HCT116 (cell line): ENCODE measurements at places on chromosomes 4 and X.

DNA sequence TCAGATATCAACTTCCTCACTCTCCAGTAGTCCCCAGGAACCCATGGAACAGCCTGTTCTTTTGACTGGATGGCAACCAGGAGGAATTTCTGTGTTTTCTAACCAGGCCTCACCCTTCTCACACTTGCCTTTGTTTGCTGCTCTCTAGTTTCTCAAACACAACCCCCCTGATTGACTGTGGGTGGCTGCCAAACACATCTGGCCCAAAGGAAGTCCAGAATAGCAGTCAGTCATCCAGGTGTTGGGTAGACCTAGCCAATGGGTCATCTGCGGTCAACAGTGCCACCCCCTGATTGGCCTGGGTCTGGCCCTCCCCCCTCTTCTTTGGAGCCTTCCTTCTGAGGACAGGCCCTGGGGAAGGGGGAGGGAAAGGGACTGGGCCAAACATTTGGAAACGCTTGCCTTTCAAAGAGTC is 53.7 kb downstream of the MSX1 start:
- peaks cover 12% of the 10 kb centered on the region; the same call in 1 of the 2 replicates for H3K27me3 ChIP-seq
- no peak overlapping the region for H3K27ac ChIP-seq
- no peak overlapping the region for H3K4me3 ChIP-seq
- no peaks in the 10 kb centered on the region for H3K4me1 ChIP-seq
- DNase-seq = no peak

- no peak for DNase-seq
- H3K27ac ChIP-seq = no peak overlapping the region
- H3K36me3 ChIP-seq = no peaks in the 10 kb centered on the region; the same call in 1 of the 2 replicates
- no peak overlapping the region for H3K4me3 ChIP-seq
These were observed 9.4 kb downstream of the UVSSA start for GRCh38 chr4:1356181-1356998.

- H3K27me3 ChIP-seq = no peaks in the 10 kb centered on the region
- no peaks in the 10 kb centered on the region for H3K4me1 ChIP-seq
- no peak for DNase-seq
These were observed 239.0 kb downstream of the PDGFC start for GRCh38 chr4:156732634-156733033.

DNA sequence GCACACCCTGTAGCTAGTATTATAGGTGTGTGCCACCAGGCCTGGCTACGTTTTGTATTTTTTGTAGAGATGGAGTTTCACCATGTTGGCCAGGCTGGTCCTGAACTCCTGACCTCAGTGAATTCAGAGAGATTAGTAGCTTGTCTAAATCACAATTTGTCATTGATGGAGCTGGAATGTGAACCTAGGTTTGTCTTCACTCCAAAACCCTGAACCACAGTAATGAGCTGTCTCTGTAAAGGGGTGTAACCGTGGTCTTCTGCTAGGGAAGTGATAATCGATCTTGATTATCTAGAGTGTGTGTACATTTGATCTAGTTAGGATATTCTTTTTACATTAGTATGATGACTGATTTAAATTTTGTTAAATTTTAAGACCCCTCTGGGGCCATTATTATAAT is 8.3 kb downstream of the ARHGAP10 start:
- H3K4me3 ChIP-seq = no peak overlapping the region
- no peak for DNase-seq
- H3K27ac ChIP-seq = no peak overlapping the region
- H3K36me3 ChIP-seq = no peaks in the 10 kb centered on the region

- no peak for DNase-seq
- no peaks in the 10 kb centered on the region for H3K27me3 ChIP-seq
- no peaks in the 10 kb centered on the region for H3K36me3 ChIP-seq
- no peaks in the 10 kb centered on the region for H3K4me1 ChIP-seq
- no peak overlapping the region for H3K4me3 ChIP-seq
- H3K27ac ChIP-seq = no peak overlapping the region
These were observed 577.1 kb downstream of the ANKRD50 start for GRCh38 chr4:124135409-124135813.

GRCh38 chr4:950136-951020 is 18.1 kb downstream of the TMEM175 start:
- no peak overlapping the region for H3K4me3 ChIP-seq
- no peak overlapping the region for H3K27ac ChIP-seq
- DNase-seq = no peak

- H3K27ac ChIP-seq = no peak overlapping the region
- no peak for DNase-seq
- H3K36me3 ChIP-seq = no peaks in the 10 kb centered on the region
- no peaks in the 10 kb centered on the region for H3K27me3 ChIP-seq
These were observed 8.9 kb downstream of the NUP62CL start for GRCh38 chrX:107197319-107197718.

- H3K4me1 ChIP-seq = no peaks in the 10 kb centered on the region
- no peak overlapping the region for H3K4me3 ChIP-seq
- H3K27ac ChIP-seq = no peak overlapping the region
These were observed 380.2 kb upstream of the NDST3 start for GRCh38 chr4:117654079-117654478.

GRCh38 chr4:38516190-38516589 is 147.8 kb upstream of the KLF3 start:
- no peaks in the 10 kb centered on the region for H3K27me3 ChIP-seq
- no peaks in the 10 kb centered on the region for H3K4me1 ChIP-seq
- no peaks in the 10 kb centered on the region for H3K36me3 ChIP-seq
- no peak overlapping the region for H3K27ac ChIP-seq

DNA sequence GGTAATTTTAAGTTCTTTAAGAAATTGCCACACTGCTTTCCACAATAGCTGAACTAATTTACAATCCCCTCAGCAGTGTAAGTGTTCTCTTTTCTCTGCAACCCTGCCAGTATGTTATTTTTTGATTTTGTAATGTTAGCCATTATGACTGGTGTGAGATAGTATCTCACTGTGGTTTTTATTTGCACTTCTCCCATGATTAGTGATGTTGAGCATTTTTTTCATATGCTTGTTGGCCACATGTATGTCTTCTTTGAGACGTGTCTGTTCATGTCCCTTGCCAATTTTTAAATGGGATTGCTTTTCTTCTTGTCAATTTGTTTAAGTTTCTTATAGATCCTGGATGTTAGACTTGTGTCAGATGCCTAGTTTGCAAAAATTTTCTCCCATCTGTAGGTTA is 86.1 kb downstream of the BMP3 start:
- no peaks in the 10 kb centered on the region for H3K36me3 ChIP-seq
- no peak for DNase-seq
- H3K27me3 ChIP-seq = no peaks in the 10 kb centered on the region
- no peak overlapping the region for H3K27ac ChIP-seq

GRCh38 chr4:23768541-23768940 is 121.3 kb downstream of the PPARGC1A start:
- H3K4me1 ChIP-seq = no peaks in the 10 kb centered on the region
- no peaks in the 10 kb centered on the region for H3K27me3 ChIP-seq
- no peak overlapping the region for H3K4me3 ChIP-seq
- no peak overlapping the region for H3K27ac ChIP-seq
- DNase-seq = no peak

DNA sequence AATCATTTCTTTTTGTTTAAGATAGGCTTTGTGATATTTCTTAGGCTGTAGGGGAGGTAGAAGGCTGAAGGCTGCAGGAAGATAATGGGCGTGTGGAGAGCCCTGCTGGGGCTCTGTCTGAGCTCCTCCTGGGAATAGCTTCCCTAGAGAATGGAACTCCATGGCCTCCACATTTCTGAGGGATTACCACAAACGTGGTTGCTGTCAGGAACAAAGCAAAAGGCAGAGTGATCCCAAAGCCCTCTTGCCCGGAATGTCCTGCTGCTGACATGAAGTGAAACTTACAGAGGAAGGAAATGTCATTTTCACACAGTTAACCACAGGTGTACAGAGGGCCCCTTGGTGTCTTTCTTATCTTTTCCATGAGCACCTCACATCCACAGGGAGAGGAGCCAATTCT is 89.3 kb downstream of the DDIT4L start:
- no peaks in the 10 kb centered on the region for H3K36me3 ChIP-seq
- no peaks in the 10 kb centered on the region for H3K27me3 ChIP-seq
- no peak overlapping the region for H3K27ac ChIP-seq
- H3K4me3 ChIP-seq = no peak overlapping the region
- no peak for DNase-seq

DNA sequence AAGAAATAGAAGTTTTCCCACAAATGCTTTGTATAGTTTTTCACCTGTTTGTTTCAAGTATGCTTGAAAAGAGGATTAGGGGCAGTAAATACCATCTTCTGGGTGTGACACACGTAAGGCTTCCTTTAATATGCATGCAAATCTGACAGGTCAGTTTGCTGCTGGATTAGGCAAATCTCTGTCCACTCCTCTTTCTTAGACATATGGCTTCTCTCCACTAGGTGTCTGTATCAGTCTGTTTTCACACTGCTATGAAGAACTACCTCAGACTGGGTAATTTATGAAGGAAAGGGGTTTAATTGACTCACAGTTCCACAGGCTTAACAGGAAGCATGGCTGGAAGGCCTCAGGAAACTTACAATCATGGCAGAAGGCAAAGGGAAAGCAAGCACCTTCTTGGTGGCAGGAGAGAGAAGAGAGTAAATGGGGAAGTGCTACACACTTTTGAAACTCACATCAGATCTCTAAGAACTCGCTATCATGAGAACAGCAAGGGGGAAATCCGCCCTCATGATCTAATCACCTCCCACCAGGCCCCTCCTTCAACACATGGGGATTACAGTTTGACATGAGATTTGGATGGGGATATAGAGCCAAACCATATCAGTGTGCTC is 66.9 kb downstream of the TAB3 start:
- no peaks in the 10 kb centered on the region for H3K4me1 ChIP-seq
- no peak overlapping the region for H3K4me3 ChIP-seq

DNA sequence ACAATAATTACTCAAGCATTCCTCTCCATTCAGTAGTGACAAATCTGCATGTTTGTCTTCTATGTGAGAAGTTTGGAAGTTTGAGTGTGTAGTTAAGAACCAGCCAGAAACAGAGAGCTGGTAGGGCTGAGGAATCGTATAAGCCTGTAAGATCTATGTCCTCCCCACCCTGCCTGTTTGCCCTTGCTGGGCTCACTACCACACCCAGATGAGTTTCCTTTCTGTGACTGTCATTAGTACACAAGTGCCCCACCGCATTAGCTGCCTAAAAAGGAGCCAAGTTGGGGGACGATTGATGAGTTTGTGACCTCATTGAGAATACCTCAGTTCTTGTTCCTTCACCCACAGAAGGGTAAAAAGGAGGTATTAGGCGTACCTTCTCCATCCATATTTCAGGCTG is 28.3 kb downstream of the DOCK11 start:
- DNase-seq = no peak
- peaks cover 2% of the 10 kb centered on the region; the same call in 1 of the 2 replicates for H3K4me1 ChIP-seq
- H3K27ac ChIP-seq = no peak overlapping the region
- H3K4me3 ChIP-seq = no peak overlapping the region

GRCh38 chrX:139828033-139828432 is 104.8 kb downstream of the ATP11C start:
- 0 out of 2 replicates have a peak, but pooled peaks cover 4% of the 10 kb centered on the region for H3K4me1 ChIP-seq
- no peak overlapping the region for H3K4me3 ChIP-seq
- no peaks in the 10 kb centered on the region for H3K36me3 ChIP-seq

DNA sequence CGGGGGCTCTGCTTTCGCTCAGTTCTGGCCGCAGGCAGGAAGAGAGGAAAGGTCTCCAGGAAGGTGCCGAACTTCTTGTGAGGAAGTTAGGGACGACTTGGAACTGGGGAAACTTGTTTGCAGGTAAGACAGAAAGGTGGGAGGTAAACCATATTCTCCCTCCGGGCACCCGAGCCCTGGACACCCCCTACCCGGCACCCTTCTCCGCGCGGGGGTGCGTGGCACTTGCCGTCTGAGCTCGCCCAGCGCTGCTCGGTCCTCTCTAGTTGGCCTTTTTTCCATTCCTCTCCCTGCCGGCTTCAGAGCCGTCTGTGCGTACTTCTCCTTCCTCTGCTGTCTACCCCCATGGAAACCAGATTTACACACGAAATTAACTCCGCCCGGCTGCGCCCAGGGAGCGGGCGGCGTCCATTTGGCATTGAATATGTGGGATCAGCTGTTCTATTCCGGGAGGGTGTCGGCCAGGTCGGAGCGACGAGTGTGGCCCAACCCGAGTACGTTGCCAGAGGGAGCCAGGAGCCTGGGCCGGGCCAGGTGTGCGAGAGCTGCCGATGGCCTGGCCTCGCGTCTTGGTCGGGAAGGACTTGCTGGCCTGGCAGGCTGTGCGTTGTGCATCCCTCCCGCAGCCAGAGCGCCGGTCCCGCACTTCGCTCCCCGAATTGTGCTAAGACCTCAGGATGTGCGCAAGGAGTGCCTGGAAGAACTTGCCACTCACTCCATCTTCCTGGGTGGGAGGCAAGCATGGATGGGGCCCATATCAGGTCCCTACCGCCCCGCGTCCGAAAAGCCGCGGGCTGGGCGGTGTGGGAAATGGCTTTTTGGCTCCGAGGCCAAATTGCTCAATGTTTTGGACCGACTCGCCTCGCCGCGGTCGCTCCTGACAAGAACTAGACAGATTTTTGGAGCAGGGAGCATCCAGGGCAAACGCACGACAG is 1.7 kb downstream of the PDGFRA start:
- H3K36me3 ChIP-seq = no peaks in the 10 kb centered on the region
- no peaks in the 10 kb centered on the region for H3K27me3 ChIP-seq
- H3K4me3 ChIP-seq = no peak overlapping the region
- DNase-seq = no peak
- no peaks in the 10 kb centered on the region; the same call in 1 of the 2 replicates for H3K4me1 ChIP-seq

GRCh38 chr4:78585633-78586032 is 34.1 kb downstream of the ANXA3 start:
- DNase-seq = no peak
- peaks cover 66% of the 10 kb centered on the region for H3K36me3 ChIP-seq
- H3K4me1 ChIP-seq = peaks cover 9% of the 10 kb centered on the region; the same call in 1 of the 2 replicates
- no peak overlapping the region for H3K27ac ChIP-seq

DNA sequence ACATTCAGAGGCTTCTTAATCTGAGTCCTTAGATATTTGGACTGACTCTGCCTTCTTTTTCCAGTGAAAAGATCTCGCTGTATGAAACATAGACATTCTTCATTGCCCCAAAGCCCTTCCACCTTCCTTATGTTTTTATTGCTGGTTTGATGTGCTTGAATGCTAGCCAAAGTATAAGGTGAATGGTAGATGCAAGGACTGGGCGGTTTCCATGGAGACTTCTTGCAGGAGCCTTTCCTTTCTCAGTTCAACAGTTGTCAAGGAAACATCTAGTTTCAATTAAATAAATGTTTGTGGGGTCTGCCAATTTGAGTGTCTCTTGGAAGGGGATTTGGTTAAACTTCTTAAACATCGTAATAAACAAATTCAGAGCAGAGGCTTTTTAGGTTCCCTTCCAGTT is 46.0 kb downstream of the REPS2 start:
- no peak for DNase-seq
- H3K36me3 ChIP-seq = no peaks in the 10 kb centered on the region
- no peak overlapping the region for H3K27ac ChIP-seq
- H3K4me1 ChIP-seq = no peaks in the 10 kb centered on the region
- H3K27me3 ChIP-seq = no peaks in the 10 kb centered on the region
- H3K4me3 ChIP-seq = no peak overlapping the region

DNA sequence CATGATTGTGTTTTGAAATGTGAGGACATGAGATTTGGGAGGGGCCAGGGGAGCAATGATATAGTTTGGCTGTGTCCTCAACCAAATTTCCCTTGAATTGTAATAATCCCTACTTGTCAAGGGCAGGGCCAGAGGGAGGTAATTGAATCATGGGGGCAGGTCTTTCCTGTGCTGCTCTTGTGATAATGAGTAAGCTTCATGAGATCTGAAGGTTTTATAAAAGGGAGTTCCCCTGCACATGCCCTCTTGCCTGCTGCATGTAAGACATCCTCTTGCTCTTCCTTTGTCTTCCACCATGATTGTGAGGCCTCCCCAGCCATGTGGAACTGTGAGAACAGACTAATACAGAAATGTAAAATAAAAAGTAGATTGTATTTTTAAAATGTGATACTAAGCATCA is 1294.9 kb downstream of the ADGRL3 start:
- H3K4me3 ChIP-seq = no peak overlapping the region
- no peak for DNase-seq
- H3K27me3 ChIP-seq = no peaks in the 10 kb centered on the region
- no peak overlapping the region for H3K27ac ChIP-seq
